ENCODE measurements at places on chromosomes 1 and 21.

DNA sequence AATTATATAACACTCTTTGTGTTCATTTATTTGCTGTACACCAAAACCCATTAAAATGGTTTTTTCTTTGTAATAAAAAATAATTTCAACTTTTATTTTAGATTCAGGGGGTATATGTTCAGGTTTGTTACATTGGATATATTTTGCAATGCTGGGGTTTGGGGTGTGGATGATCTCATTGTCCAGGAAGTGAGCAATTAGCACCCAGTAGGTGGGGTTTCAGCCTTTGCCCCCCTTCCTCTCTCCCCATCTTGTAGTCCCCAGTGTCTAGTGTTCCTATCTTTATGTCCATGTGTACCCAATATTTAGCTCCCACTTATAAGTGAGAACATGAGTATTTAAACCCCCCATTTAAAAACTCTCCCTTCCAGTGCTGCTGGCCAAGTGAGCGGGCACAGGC is 184.6 kb downstream of the RHOU start:
- DNase-seq: no peak

DNA sequence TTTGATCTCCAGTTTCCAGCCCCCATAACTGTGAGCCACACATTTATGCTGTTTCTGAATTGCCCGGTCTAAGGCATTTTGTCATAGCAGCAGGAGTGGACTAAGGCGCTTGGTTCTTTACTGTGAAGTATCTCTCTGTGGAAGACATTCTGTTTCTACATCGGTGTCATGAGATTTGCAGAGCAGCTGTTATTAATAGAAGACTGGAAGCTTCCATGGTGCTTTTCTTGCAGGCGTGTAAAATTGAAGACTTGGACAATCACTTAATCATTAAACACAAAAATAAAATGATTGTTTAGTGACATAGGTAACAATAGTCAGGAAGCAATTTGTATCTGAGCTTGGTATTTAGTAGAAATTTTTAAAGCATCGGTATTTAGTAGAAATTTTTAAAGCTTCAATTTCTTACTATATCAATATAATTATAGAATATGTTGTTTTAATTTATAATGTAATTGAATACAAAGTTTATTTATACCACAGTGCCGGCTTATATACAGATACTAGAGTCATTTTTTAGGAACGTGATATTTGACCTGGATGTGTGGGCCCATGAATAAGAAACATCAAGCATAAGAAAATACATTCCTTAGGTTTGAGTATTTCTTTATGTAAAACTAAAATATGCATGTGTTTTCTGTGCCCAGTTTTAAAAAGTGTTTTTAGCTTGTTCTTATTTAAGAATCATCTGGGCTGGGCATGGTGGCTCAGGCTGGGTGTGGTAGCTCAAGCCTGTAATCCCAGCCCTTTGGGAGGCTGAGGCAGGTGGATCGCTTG is 60.6 kb upstream of the COL6A1 start:
- DNase-seq: no peak

- DNase-seq: peak; percentile 31
Measured at GRCh38 chr1:180299479-180300221, 69.6 kb downstream of the LHX4 start.

GRCh38 chr1:156684227-156684782 is 7.1 kb upstream of the NES start:
- no peak for DNase-seq

GRCh38 chr1:23122796-23123195 is 45.9 kb downstream of the LUZP1 start:
- no peak for DNase-seq

GRCh38 chr1:186984959-186985358 is 156.2 kb downstream of the PLA2G4A start:
- no peak for DNase-seq

- no peak for DNase-seq
Measured at GRCh38 chr1:6971699-6972098, 186.4 kb downstream of the CAMTA1 start.

- DNase-seq: peak; percentile 75
Measured at GRCh38 chr21:46183910-46184624, at the start of gene SPATC1L. TSS of gene SPATC1L (minus strand) at chr21:46184459. CDS start at chr21:46182816, 1,643 bp downstream.

- DNase-seq: no peak
Measured at GRCh38 chr21:41405321-41405720, 20.7 kb upstream of the MX1 start.

DNA sequence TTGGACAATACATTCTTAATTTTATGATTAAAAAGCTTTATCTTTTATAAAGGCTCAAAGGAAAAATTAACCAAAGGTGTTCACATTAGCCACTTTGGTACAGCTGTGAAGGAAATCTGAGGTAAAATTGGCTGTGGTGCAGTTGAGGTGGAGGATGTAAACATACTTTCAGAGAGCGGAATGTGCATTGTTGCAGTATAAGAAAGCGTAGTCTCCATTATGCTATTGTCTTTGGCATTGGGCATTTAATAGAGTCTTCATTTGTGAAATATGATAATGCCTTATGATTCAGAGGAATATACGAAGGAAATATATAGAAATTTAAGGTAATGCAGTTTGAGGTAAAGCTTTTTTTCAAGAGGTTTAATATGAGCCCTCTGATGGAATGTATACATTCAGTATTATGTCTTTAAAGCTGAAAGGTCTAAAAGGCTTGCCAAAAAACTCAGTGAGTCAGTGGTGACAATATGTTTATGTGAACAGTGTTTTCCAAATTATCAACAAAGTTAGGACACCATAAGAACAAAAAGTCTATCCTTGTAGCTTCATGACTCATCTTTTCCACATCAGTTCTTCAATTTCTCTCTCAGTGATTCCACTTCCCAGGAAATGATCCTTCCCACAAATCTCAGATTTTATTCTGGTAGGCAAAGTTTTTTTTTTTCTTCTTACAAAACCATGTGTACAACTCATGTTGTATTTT is 26.9 kb upstream of the DDR2 start:
- no peak for DNase-seq

DNA sequence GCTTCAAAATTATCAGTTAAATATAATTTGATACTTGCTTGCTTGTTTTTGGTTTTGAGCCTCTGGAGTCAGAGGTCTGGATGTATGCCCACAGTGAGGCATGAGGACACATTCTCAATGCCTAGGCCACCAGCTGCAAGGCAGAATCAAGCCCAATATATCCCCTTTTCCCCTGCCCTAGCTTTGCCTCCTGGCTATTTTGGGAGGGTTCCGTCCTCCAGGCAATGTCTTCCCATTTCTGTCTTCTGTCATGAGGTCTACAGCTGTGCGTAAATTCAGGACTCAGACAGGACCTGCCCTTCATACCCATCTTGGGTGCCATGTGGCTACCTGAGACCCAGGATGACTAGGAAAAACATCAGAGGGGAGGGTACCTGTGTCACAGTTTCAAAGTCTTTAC is 19.2 kb downstream of the NRDC start:
- DNase-seq: no peak

GRCh38 chr1:183249941-183250452 is 63.9 kb downstream of the LAMC2 start:
- no peak for DNase-seq

- peak; percentile 4 for DNase-seq
Measured at GRCh38 chr1:82755671-82756070, 954.9 kb downstream of the ADGRL2 start.

- DNase-seq: no peak
Measured at GRCh38 chr1:34770891-34771504, 10.0 kb upstream of the GJB3 start.

- no peak for DNase-seq
Measured at GRCh38 chr1:117032266-117032665, 27.9 kb upstream of the TTF2 start.

DNA sequence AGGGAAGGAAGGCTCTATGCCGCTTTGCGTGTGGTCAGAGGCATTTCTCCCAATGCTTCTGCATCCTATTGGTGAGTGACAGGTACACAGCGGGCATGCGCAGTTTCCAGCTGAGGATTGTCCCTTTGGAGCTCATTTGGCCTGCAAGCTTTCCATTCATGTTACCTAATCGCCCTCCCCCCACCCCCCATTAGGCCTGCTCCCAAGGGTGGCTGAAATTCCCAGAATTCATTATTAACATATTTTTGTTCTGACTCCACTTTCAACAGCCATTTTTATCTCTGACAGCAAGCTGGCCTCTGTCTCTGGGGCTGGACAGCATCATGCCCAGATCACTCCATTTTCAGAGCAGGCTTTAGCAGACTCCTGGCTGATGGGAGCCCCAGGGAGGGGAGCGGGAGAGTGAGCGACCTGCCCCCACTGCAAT is 25.6 kb downstream of the MIS18A start:
- DNase-seq: no peak

GRCh38 chr1:156904187-156904959 is 10.9 kb downstream of the PEAR1 start:
- DNase-seq: no peak

- peak; percentile 49 for DNase-seq
Measured at GRCh38 chr1:112509005-112509659, 367 bp downstream of the WNT2B start.

DNA sequence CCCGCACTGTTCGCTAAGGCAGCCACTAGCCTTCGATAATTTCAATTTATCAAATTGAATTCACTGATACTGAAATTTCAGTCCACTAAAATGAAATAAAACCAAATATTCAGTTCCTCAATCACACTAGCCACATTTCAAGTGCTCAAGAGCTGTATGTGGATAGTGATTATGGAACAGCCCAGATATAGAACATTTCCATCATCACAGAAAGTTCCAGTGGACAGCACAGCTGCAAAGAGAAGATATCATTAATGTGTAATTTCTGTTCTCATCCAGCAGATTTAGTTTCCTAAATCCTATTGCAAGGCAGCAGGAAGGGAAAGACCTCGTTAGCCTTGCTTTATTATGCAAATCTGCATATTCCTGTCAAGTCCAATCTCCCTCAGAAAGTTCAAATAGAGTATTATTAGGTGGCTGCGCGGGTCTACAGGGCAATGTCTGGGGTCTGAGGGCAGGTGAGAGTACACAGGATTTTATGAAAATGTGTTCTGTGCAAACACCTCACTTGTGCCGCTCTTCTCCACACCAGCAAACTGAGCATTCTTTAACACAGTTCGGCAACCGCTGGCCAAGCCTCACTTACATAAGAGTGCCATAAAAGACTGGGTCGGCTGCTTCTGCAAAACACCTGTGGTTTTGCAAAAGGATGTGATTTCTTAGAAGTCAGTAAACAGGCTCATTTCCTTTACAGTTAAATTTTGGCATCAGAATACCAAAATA is 22.4 kb downstream of the CAPZB start:
- DNase-seq: peak; percentile 71

- DNase-seq: no peak
Measured at GRCh38 chr1:246875041-246876026, 56.4 kb downstream of the AHCTF1 start.

Data from eye (tissue), 1 donor.